Stimulated activated CD8-positive, alpha-beta memory T cell treated with anti-CD3 and anti-CD28 coated beads, Interleukin-2, amount 100 ng/mL, for 48 hours (primary cell): ENCODE measurements at places on chromosomes 3 and 15.

DNA sequence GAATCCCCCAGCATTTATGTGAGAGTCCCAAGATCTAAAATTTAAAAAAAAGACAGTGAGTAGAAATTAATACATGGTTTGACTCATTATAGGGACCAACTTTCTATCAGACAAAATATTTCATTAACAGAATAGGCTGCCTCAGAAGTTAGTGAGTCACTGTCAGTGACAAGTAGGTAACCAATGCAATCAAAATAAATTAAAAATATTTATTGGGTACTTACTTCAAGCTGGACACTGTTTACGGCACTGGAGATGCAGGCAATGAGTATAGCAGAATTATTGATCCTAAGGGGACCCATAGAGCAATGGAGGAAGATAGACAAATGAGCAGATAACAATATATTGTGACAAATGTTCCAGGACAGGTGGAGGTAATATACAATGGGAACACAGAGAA is 135.6 kb upstream of the BCL6 start:
- DNase-seq = no peak

- DNase-seq = no peak
These were observed 22.0 kb downstream of the SLC4A7 start for GRCh38 chr3:27462228-27462627.

DNA sequence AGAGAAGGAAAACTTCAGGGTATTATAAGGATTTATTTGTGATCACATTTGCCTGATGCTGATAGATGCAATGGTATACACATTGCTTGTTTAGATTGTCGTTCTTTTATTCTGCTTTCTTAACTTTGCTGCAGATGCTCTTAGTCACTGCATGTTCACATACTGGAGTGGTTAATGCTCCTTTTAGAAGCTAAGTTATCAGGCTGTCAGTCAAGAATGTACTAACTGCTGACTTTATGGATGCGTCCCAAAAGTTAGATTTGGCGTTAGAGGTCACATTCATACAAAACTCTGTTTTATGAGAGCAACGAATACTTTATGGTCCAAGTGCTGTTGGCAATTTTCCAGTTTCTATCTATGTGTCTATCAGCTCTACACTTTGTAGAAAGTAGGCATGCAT is 160.7 kb downstream of the BBX start:
- DNase-seq = no peak

- DNase-seq = no peak
These were observed 198.1 kb downstream of the MBNL1 start for GRCh38 chr3:152466784-152467183.
